A172 (cell line): ENCODE measurements at places on chromosomes 16 and 17. TPM values are rescaled to one million over a fixed set of nuclear protein-coding genes. Genes with fewer than 3 reads are reported as not detected.

Gene BRIP1
- total RNA-seq = 18.4 and 25.5 TPM in 2 replicates

Gene HOXB1
- total RNA-seq = not detected in 2 replicates

DNA sequence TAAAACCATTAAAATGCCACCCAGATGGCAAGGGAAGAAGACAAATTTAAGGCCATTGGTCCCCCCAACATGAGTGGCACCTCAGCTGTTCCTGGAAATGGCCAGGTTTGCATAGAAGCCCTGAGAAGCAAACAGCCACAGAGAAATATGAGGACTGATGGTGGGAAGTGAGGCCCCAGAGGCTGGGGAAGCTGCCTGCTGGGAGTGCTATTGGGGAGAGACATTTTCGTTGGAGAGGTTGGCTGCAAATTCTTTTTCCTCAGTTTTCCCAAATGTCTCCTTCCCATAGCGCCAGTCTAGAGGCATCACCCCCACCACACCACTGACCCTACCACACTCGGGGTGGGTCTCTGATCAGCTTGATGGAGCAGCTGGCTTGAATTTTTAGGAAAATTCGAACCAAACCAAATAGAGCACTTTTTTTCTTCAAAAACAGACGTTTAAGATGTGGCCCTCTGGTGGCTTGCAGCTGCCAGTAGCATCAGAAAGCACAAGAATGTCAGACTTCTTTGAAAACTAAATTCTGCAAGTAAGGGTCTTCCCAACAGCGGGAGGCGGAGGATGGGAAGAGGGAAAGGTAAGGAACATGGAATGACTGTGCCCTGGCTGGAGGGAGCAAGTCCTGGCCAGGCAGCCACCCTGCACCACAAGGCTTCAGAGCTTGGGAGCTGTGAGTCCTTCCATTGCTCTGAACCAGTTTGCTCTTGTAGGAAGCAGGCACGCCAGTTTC is 13.2 kb upstream of the SLC12A3 start:
- no peak for DNase-seq

GRCh38 chr16:4351880-4352279 is 759 bp upstream of the PAM16 start:
- DNase-seq = no peak

DNA sequence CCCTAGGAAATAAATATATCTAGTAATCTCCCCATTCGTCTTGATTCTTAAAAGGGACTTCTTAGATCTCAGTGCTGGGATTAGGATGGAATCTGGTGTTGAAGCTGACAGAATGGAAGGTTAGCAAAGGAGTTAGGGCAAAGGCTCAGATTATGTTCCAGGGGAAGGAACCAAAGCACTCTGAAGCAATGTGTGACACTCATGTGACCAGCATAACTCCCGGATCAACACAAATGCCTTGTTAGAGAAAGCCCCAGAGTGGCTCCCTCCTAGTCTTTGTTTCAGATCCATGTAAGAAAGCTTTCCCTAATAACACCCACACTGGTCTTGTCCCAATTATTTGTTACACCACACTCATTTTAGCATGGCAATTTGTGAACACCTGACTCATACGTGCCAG is 62.6 kb upstream of the ERN1 start:
- DNase-seq = no peak

GRCh38 chr16:88308441-88309173 is 74.2 kb upstream of the ZNF469 start:
- DNase-seq = no peak

GRCh38 chr16:78553268-78554039 is 454.0 kb downstream of the WWOX start:
- DNase-seq = no peak

- no peak for DNase-seq
These were observed 190.9 kb downstream of the LGALS9B start for GRCh38 chr17:20276421-20276820.

DNA sequence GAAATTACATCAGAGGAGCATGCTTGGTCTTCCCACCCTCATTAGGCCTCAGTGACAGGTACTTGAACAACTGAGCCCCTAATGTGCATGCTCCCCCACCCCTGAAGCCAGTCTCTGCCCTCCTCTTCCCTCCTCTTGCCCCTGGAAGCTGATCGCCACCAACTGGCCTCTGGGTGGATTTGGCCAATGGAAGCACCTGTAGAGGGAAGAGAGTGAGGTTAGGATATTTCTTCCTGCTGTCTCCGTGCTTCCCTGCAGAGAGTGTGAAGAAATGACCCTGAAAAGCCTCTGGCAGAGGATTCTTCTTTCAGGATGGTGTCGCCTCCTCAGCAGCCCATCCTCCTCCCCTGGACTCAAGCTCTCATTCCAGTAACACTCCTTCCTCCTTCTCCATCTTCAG is 5.9 kb upstream of the CBLN1 start:
- DNase-seq = no peak

DNA sequence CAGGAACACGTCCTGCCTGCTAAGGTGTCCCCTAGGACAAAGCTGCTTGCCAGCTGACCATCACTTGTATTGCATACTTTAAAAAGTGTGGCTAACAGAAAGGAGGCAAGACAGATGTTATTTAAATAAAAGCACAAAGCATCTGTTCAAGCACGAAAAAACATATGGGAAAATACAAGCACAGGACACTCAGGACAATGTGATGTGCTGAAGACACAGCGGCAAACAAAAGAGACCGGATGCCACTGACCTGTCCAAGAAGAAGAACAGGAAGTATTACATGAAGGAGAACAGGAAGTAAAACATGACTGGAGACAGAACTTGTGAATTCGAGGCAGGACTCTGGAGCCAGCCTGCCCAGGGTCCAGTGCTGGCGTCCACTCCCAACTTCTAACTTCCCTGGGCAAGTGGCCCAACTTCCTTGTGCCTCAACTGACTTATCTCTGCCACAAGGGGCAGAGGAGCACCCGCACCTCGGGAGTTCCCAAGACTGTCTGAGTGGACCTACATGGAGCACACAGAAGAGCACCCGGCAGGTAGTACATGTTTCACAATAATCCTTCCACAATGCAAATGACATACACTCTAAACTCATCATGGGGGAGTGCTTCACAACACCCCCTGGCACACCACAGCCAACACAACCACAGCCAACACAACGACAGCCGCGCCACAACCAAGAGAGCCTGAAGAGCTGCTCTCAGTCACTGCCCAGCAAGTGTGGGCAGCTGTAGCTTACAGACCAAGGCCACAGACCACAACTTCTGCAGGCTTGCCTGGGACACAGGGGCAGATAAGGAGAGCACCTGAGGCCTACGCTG is 36.6 kb downstream of the ANKRD11 start:
- no peak for DNase-seq

DNA sequence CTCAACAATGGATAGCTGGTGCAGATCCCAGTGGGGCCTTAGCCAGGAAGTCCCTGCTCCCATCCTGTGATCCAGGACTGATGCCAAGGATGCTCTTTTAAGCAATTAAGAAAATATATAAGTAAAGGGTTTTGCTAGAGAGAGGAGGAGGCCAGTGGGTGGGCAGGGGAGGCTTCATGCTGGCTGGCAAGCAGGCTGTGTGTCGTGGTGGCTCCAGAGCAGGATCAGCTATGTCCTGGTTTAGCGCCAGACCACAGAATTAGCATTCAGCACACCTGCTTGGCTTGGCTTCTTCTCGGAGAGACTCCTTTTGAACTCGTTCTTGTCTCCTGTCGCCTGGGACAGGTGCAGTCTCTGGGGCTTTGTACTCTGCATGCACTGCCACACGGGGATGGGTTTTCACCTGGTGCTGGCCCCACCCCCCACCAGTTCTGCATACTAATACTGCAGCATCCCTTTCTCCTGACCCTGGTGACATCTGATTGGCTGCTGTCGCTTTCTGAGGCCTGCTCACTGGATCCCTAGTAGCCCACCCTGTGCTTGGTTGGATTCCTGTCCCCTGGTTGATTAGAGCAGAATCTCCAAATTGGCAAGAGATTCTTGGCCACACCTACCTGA is 66.1 kb downstream of the PLD6 start:
- DNase-seq = peak; percentile 36

Gene PYDC1
- total RNA-seq = not detected in 2 replicates

Gene TERB1
- total RNA-seq = 0.07 TPM in 1 of 2 replicates, not detected in the other

Gene CLUH
- total RNA-seq = 52.2 and 55.9 TPM in 2 replicates
